ENCODE measurements at places on chromosomes 2 and 18.

- no peak for DNase-seq
These were observed 3.1 kb upstream of the ABCB11 start for GRCh38 chr2:169034256-169034655.

GRCh38 chr2:53473775-53474311, 293.8 kb upstream of the CHAC2 start:
- DNase-seq, result no peak

DNA sequence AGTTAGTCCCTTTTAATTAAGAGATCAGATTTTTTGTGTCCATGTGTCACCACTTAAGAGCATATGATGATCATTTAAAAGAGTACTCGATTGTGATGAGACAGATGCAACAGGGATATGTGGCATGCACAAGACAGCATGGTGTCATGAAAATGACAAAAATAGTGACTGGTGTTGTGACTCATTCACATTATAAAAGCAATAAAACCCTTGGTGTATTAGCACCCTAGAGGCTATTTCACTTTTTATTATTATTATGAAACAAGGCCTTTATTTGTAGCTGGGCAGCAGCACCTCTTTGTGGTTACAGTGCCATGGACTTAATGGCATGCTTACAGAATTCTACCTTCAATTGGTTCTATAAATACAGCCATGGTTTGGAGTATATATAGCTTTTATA, 1296.0 kb upstream of the ZEB2 start:
- no peak for DNase-seq

DNA sequence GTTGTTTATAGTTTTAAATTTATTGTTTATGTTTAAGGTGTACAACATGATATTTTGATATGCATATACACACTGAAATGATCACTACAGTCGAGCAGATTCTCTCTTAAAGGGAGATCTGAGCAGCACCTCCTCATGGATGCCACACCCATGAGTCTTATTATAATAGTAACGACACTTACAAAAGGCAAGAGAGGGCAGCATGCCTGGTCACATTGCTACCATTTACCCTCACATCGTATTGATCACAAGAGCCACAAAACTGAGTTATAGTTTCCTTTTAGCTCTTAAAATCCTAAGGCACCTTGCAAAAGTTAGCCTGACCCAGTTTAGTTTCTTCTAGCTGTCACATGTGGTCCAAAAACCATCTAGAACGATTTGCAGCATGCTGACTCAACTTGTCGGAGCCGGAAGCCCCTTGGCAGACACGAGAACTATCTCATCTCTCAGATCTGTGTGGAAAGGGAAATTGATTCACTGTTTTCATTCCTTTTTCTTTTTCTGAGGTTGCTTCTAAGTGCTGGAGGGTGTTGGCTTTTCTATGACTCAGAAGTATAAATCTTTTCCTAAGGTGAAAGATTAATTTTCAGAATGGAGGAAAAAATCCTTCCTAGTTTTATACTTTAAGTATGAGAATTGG, 85.3 kb downstream of the CDC42EP3 start:
- DNase-seq, result peak; percentile 80

All from fibroblast of gingiva (primary cell).